ENCODE measurements at places on chromosomes 1 and 21.

DNA sequence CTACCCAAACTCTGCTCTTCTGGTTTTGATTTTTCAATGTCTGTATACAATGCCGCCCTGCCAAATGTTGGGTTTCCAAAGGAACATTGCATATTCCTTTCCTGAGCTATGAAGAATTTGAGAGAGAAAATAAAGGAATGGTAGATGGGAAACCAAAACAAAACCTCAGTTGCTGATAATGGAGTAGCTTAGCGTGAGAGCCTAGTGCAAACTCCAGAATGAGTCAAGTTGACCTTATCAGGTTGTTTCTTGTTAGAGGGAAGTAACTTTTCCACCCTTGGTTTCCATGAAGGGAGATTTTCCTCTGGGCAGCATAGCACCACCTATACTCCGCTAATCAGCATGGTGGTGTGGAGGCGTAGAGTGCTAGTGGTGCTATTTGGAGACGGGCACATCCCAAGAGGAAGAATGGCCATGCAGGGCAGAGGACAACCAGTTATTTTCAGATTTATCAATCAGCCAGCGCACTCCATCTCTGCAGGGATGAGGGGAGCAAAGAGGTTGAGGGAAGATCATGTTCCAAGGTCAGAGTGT is 51.6 kb downstream of the BACH1 start:
- no peak for DNase-seq

- no peak for DNase-seq
These were observed 615.4 kb downstream of the KIF26B start for GRCh38 chr1:245770156-245770555.

DNA sequence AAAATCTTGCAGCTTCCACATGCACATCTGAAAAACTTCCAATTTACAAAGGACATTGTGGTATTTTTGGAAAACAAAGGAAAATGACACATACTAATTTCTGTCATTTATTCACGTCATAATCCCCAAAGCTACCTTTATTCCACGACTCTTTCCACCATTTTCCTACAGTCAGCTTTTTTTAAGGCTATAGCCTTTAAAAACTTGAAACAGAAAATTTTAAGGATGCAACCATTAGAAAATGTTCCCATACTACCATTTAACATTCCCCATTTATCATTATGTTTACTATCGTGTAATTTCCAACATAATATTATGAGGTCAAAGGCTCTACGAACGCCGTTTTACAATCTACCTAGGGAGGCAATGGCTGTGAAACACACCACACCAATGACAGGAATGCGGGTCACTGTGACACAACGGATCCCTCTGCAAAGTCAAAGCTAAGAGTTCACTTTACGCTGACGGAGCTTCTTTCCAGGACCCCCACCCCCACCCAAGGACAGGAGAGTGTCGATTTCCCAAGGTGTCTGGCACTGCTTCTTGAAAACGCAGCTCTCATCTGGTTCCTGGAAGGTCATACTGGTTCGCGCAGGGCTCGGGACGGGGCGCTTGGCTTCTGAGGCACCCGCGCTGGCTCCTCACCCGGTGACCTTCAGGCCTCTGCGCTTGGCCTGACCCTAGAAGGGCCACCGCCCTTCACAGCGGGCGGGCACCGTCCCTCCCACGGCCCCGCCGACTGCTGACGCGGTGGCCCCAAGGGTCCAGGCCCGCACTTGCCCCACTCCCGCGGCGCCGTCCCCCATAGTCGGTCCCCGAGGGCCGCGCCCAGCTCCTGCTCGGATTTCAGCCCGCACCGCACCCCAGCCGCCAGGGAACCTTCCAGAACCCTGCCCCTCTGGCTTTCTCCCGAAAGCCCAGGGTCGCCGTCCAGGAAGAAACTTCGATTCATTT is 50.5 kb upstream of the ATF3 start:
- no peak for DNase-seq

DNA sequence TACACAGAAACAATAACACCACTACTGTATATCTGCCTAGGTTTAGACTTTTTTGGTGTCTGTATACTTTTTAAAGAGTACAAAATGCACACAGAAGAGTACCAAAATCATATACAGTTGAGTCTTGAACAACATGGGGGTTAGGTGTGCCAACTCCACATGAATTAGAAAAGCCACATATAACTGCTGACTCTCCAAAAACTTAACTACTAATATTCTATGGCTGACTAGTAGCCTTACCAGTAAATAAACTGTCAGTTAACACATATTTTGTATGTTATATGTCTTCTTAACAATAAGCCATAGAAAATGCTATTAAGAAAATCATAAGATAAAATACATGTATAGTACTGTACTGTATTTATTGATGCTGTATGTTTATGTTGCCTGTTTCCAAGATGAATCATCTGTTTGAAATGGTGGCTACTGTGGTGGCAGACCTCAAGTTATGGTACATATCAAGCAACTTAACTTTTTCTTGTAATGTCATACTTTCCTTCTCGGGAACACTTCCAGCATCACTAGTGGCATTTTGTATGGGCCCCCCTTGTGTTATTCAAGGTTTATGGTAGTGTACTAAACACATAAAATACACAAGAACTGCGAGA is 71.2 kb downstream of the LHX4 start:
- no peak for DNase-seq

GRCh38 chr1:210726621-210727020 is 397.9 kb downstream of the HHAT start:
- DNase-seq: no peak

All from NCI-H1417 (cell line).